ENCODE measurements at places on chromosomes 5 and 9.

- DNase-seq = no peak
Measured at GRCh38 chr9:111389406-111389805, 59.4 kb upstream of the OR2K2 start.

GRCh38 chr5:158814521-158814920 is 285.2 kb downstream of the EBF1 start:
- no peak for DNase-seq

DNA sequence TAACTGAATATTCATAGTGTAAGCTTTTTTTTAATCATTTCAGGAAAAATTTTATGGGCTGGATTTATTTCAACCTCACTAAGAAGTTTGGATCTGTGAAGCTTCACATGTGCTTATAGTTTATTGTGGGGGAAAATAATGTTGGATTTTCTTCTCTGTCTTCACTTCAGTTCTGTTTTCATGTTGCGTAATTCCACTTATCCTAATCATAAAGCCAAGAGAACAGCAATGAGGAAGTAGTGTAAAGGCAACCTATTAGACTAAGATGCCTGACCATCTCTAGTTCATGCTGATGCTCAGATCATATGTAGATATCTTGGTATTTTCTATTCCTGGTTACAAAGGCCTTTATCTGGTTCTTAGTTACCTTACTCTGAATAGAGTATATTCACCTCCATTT is 50.0 kb downstream of the CD180 start:
- no peak for DNase-seq

GRCh38 chr9:107161338-107161737 is 121.7 kb upstream of the RAD23B start:
- no peak for DNase-seq

DNA sequence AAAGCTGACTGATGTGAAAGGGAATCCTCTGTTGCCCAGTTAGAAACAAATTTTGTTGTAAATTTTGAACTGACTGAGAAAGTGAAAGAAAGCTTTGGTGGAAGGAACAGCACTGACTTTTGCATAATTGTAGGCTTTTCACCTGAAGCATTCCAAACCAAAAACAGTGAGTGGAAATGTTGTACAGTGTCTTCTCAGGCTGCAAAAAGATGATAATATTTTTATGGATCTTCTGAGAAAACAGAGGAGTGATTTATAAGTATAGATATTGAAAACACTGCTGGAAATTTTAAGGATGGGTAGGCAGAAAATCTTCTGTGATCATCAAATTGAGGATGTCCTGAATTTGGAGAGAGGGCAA is 40.0 kb downstream of the LURAP1L start:
- no peak for DNase-seq

DNA sequence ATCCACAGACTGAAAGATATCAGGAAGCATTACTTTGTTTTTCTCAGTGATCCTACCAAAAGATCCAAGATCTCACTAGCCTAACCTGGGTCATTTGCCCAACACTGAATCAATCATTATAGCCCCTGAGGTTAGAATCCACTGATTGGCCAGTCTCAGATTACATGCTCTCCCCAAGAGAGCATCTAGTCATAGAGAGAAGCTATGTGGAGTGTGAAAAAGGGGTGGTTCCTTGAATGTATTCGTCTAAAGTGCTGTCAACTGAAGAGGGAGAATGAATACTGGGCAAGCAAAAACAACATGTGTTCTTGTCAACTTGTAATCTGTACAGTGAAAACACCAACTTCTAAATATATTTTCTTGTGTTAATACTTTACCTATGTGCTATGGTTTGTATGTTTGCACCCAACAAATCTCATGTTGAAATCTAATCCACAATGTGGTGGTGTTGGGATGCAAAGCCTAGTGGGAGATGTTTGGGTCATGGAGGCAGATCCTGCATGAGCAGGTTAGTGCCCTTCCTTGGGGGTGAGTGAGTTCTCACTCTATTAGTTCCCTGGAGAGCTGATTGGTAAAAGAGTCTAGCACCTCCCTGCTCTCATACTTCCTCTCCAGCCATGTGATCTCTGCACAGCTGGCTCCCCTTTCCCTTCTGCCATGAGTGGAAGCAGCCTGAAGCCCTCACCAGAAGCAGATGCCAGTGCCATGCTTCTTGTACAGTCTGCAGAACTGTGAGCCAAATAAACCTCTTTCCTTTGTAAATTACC is 60.3 kb upstream of the PJA2 start:
- DNase-seq = no peak

GRCh38 chr9:89519366-89519805 is 21.5 kb upstream of the SEMA4D start:
- DNase-seq = no peak

GRCh38 chr9:72401396-72401795 is 36.4 kb upstream of the ZFAND5 start:
- no peak for DNase-seq

DNA sequence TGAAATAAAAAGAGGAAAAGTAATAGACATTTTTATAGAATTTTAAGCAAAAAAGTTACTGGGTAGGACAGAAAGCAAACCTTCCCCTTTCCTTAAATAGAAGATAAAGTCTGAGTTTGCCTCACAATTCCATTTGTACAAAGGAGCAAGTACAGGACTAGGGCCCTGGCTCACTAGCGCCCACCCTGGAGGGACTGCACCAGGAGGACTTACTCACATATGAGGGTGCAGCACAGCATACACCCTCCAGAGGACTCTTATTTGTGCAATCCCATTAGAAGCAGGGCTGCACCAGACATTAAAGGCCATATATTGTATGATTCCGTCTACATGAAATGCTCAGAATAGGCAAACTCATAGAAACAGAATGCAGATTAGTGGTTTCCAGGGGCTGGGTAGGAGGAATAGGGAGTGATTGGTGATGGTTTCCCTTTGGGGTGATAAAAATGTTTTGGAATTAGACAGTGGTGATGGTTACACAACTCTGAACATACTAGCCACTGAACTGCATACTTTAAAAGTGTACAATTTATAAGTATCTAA is 4.5 kb downstream of the REEP5 start:
- DNase-seq = no peak

DNA sequence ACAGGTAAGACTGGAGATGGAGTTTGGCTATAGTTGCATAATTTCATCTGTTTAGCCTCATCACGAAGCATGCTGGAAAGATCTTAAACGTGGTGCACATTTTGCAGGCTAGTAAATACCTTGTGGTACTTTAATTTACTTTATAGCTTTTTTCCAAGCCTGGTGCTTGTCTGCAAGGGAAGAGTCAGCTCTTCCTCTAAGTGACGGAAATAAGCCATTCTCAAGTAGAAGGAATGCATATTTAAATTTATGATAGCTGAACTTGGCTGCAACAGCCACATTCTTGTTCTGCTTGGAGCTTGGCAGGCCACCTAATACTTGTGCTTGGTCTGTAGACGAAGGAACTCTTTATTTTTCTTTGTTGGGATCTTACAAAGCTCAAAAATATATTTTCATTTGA is 188.0 kb upstream of the PIK3R1 start:
- no peak for DNase-seq
